ENCODE measurements at places on chromosomes 3 and 15.

DNA sequence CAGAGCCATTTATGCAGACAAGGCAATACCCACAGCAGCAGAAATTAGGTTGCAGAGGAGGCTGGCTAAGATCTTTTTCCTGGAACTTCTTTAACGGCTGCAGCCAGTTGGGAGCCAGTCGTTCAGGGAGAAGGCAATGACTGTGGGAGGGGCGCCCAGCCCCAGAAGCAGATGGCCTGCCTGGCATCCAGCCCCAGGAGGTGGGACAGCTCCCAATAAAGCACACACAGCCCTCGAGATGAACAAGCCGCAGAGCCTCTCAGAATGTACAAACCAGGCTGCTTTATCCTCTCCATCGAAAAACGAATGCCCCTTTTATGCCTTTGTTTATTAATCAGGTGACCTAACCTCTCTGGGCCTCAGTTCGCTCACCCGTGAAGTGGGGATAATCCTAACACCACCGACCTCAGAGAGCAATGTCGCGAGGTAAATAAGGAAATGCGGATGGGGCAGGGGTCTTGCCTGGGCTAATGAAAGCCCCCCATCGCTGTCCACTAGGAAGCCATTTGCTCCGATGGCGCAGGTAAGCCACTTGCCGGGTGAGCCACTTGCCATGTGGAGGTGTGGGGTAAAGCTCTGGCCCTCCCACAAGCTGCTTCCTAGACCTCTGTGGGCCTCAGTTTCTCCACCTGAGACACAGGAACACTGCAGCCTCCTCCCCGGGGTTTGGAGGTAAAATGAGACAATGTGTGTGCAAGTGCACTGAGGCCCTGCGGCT is 35.8 kb downstream of the MGLL start:
- no peak for DNase-seq

DNA sequence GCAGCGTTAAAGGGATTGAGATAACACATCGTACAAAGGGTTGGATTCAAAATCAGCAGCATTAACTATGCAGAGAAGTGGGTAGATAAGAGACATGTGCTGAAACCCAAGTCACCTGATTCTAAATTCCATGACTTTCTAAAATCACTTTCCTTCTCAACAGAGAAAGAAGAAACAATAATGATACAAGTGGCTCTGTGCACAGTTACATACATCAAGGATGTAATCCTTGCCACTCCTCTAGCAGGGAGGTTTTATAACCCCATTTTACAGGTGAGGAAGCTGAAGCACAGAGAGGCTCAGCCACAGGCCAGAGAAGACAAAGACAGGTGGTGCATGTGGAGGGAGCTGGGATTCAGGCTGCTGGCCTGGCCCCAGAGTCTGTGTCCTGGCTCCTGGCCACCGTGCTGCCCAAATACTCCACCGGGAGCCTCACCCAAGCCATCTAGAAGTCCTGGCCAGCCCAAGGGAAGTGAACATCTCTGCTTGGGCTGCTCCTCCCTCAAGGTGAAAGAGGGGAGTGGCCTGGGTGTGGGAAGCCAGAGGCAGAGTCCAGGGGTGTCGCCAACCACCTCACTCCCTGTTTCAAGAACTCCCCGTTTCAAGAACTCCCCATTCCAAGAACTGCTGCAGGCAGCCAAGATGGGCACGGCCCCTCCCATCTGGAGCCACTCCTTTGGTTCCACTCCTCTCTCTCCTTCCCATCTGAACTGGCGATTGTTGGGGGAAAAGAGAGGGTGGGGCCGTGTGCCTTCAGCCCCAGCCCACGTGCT is 147.1 kb downstream of the NUP210 start:
- no peak for DNase-seq

DNA sequence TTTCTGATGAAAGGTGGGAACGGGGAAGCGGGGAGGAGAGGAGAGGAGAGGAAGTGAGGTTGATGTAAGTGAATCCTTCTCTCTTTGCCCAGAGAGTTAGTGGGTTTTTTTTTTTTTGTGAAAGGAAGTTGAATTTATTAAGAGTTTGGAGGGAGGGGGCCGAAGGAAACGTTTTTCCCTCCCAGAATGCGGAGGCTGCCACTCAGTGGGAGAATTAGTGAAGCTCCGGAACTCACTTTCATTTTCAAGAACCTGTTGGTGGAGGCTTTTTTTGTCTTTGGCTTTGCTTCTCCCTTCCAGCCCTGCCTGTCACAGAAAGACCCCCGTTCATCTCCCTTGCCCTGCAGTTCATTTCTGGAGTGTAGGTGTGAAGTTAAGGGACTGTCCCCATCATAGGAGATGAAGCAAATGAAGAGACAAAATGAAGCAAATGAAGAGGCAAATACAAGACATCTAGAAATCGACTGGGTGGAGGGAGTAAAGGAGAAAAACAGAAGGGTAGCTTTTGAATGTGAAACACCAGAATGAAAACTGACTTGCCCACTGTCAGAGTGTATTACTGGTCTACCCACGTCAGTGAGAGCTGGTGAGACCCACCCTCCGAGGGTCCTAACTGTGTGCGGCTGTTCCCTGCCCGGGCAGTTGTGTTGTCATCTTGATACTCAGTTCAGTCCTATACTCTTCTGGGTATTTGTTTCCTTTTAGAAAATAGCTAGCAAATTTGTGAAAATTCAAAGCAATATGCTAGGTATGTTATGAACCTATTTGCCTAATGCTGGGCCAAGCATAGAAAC is 91.5 kb downstream of the ITPR1 start:
- no peak for DNase-seq

DNA sequence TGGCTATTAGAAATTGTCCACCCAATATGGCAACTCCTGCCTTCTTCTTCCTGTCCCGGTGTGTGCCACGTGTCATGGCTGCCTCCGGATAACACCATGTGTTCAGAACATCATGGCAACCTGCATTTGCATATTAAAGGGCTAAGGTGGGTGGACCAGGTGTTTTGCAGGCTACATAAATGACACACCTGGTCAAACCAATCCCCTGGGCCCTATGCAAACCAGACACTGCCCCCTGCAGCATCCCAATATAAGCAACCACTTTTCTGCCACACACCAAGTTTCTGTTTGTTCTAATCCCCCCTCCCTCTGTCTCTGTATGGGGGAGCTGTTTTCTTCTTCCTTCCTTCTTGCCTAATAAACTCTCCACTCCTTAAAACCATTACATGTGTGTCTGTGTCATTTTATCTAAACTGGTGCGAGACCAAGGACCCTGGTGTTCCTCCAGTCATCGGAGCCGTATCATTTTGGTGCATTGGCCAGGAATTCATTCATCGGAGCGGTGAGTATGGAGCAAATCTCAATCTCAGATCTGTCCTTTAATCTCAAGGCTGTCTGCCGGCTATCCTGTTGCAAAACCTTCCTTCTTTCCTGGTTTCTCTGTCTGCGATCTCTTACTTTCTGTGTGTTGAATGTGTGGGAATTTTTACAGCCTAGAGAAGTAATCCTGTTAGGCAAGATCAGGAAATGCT is 44.5 kb downstream of the NCEH1 start:
- no peak for DNase-seq

GRCh38 chr3:85427467-85427866 is 468.7 kb downstream of the CADM2 start:
- no peak for DNase-seq

GRCh38 chr3:12456441-12456840 is 27.8 kb upstream of the TSEN2 start:
- DNase-seq: no peak

DNA sequence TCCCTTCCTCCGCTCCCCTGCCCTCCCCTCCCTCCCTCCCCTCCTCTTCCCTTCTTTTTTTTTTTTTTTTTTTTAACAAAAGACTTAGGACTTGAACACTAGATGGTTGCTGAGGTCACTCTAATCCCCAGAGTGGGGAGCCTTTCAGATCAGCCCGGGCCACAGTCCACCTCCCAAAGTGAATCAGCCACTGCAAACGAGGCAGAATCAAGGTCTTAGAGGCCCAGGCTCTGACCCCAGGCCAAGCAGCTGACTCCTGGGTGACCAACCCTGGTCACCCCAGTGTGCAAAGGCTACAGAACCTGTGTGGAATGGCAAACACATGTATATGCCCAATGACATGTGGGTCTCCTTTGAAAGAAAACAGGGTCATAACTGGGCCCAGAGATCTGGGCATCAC is 18.3 kb upstream of the EHD4 start:
- no peak for DNase-seq
